SJCRH30 (cell line): ENCODE measurements at places on chromosomes 7 and 10.

DNA sequence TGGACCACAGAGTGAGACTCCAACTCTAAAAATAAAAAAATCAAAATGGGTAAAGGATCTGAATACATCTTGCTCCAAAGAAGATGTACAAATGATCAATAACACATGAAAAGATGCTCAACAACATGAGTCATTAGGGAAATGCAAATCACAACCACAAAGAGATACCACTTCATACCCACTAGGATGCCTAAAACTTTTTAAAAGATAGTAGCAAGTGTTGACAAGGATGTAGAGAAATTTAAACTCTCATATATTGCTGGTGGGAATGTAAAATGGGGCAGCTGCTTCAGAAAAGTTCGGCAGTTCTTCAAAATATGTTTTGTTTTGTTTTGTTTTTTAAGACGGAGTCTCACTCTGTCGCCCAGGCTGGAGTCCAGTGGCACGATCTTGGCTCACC, 45.7 kb upstream of the GTF2IRD1 start:
- DNase-seq: no peak

DNA sequence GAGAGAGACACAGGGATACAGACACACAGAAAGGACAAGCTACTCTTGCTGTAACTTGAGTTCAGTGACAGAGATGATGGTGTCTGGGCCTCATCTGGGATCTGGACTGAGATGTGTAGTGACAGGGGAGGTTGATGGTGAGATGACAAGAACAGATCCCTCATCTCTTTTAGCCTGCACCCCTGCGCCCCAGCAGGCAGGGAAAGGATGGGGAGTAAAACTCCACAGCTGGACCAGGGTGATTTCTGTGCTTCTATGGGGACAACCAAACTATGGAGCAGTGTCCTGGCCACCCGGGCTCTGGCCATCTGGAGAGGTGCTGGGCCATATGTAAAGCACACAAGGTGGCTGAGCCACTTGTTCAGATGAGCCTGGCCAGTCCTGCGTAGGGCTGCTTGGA, 4.5 kb upstream of the LRRC18 start:
- DNase-seq: no peak

- no peak for DNase-seq
These were observed 87.4 kb downstream of the FOXL3 start for GRCh38 chr7:377080-378040.

DNA sequence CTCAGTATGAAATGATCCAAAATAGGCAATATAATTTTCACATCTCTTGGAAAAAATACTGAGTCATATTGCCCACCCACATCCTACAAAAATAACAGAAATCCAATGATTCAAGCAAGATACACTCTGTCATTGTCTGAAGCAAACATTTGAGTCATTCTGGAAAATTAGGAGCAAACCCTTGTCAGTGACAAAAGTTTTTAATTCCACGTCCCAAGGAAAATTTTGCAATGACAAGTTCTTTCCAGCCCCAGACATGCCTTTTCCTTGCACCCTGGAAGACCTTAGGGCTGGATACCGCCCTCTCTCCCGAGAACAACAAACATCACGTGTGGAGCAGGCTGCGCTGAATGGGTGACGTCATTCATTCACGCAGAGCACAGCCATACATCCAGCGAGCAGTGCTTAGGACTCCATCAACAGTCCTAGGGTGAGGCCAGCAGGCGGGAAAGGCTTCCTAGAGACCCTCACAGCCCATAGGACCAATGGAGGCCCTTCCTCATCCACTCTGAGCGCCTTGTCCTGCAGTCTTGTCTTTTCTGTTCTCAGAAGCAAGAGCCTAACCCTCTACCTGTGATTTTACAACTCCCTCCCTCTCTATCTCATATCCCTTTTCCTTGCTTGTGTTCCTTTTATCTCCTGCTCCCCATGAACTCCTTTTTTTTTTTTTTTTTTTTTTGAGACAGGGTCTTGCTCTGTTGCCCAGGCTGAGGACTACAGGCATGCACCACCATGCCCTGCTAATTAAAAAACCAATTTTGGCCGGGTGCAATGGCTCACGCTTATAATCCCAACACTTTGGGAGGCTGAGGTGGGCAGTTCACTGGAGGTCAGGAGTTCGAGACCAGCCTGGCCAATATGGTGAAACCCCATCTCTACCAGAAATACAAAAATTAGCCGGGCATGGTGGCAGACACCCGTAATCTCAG, 23.5 kb upstream of the KDM7A start:
- DNase-seq: peak; percentile 53

GRCh38 chr7:111232249-111233084, 141.5 kb downstream of the LRRN3 start:
- DNase-seq: no peak

DNA sequence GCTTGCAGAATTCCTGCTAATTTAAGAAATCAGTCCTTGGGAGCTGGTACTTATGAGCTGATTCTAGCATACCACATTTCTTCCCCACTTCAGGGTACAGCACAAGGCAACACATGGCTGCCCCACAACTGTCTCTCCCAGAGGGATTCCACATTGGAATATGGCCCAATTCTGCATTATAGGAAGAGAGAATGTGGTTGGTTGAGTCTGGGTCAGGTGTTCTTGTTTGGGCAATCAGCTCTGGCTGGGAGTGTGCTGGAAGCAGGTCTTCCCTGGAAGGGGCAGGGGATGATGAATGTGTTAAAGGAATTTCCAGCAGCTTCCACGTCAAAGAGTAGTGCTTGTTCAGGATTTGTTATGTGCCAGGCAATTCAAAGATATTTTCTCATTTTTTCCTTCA, 95.7 kb downstream of the BUB3 start:
- DNase-seq: peak; percentile 54

GRCh38 chr10:15571575-15571974, 148.1 kb downstream of the ITGA8 start:
- peak; percentile 54 for DNase-seq

- DNase-seq: no peak
These were observed 1.3 kb downstream of the SHH start for GRCh38 chr7:155810770-155811559.

GRCh38 chr10:73332379-73332778, 26.3 kb downstream of the CFAP70 start:
- no peak for DNase-seq

- DNase-seq: no peak
These were observed 9.7 kb downstream of the SFRP5 start for GRCh38 chr10:97762056-97762455.

GRCh38 chr10:42958142-42958868, 118.6 kb upstream of the RET start:
- no peak for DNase-seq

DNA sequence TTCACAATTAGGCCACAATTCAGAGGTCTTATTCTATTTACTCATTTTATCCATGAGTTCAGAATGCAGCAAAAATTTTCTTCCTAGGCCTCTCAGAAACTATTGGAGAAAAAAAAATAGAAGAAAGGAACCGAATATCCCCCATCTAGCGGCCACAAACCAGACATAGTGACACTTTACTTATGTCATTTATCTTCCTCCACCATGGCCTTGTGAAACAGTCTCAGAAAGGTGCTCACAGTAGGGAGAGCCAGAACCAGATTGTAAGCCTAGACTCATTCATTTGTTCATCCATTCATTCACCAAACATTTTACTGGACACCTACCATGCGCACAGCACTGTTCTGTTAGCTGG, 16.0 kb downstream of the CREB3L2 start:
- DNase-seq: no peak

DNA sequence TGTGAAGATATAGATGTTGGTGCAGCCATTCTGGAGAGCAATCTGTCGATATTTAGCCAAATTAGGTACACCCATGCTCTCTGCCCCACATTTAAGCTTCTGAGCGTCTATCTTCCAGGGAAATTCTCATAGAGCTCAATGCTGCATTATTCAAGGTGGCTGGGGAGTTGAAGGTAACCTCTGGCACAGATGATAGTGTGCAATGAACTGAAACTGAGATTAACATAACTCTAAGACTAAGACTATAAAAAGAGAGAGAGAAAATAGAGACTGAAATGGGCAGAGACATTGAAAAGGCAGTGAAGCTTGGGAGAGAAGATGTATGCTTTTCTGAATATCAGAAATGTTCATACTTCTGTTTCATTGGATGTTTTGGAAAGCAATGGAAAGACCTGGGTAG, 1197.0 kb upstream of the AUTS2 start:
- no peak for DNase-seq

- DNase-seq: no peak
These were observed 154.4 kb upstream of the AKR1E2 start for GRCh38 chr10:4671451-4672145.

DNA sequence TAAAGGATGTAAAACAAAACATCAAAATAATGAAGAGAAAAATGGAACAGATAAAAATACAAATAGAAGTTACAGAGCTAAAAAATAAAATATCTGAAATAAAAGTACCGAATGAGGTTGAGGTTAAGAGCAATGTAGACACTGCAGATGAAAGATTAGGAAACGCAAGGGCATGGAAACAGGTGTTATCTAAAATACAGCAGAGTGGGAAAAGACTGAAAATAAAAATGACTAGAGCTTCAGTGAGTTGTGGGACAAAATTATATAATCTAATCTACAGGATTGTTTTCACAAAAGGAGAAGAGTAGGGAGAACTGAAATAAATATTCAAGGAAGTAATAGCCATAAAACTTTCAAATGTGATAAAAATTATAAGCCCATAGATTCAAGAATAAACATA, 123.8 kb downstream of the PTEN start:
- DNase-seq: no peak

DNA sequence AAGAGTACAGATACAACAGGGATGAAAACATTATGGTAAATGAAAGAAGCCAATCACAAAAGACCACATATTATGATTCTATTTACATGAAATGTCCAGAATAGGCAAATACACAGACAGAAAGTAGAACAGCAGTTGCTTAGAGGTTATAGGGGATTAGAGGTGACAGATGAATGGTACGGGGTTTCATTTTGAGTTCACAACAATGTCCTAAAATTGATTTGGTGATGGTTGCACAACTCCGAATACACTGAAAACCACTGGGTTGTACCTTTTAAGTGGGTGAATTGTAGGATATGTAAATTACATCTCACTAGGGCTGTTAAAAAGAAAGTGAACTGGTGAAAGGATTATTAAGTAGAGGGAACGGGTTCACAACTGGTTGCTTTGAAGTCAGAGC, 76.3 kb upstream of the MRLN start:
- DNase-seq: no peak

DNA sequence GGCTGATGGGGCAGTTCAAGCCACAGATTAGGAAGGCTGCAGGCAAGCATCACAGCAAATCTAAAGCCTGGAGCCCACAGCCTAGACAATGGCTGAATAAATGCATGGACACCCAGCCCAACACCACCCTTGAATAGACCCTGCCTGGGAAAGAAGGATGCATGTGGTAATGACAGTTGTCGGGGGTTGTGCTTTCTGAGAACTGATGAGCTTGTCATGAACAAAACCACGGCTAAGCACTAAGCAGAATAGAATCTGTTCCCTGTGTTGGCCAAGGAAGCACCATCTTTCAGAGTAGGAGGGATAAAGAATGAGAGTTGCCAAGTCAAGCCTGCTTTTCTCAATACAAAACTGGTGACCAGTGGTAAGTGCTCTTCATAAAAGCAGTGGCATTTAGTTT, 66.1 kb upstream of the JCAD start:
- no peak for DNase-seq
